ENCODE measurements at places on chromosomes 7 and 10.

DNA sequence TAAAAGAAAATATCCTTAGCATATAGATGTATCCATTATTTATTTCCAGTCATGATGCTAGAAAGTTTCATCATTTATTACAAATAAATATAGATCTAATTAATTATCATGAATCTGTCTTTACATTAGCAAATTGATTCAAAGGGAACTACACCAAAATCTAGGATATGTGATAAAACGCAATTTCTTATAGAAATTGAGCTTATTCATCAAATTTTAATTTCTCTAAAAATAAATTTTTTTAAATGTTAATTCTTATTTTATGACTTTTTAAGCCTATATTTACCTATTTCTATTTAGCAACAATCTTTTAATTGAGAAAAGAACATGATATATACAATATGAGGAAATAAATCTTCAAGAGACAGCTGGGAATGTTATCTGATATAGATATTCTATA lies 34.0 kb upstream of the ING3 start:
- DNase-seq, result no peak

GRCh38 chr7:83410989-83411591 lies 237.8 kb downstream of the SEMA3E start:
- DNase-seq, result no peak

- DNase-seq, result no peak
These were observed 147.1 kb downstream of the RNF216 start for GRCh38 chr7:5634107-5634950.

DNA sequence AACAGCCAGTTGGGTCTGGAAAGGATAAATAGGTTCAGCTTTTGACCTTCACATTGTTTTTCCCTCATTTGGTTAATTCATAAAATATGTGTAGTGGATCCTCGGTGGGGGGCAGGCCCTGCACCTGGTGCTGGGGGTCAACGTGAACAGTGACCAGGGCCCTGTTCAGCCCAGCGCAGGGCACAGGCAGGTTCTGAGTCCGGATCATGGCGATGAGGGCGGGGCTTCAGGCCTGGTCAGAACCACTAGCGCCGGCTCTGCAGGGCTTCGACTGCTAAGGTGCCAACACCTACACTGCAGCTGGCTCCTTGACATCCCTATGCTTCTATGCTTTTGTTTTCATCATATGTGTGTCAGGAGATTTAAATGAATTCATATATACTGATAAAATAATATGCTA lies 177.7 kb downstream of the CXCL12 start:
- no peak for DNase-seq

DNA sequence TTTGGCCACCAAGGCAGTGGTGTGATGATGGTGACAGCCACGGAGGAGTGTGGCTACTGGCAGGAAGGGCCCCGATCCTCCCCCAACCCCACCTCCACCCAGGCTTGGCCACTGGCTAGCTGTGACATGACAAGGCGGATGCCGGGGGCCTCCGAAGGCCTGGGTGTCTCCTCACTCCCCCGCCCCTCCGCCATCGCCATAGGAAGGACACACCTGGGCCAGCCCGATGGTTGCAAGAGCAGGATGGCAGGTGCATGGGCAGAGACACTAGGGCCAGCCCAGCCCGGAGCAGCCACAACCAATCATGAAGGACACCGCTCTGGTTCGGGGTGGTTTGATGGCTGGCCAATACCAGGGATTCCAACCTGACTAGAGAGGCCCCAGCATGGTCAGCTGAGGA lies 81.0 kb downstream of the PTPRN2 start:
- no peak for DNase-seq

DNA sequence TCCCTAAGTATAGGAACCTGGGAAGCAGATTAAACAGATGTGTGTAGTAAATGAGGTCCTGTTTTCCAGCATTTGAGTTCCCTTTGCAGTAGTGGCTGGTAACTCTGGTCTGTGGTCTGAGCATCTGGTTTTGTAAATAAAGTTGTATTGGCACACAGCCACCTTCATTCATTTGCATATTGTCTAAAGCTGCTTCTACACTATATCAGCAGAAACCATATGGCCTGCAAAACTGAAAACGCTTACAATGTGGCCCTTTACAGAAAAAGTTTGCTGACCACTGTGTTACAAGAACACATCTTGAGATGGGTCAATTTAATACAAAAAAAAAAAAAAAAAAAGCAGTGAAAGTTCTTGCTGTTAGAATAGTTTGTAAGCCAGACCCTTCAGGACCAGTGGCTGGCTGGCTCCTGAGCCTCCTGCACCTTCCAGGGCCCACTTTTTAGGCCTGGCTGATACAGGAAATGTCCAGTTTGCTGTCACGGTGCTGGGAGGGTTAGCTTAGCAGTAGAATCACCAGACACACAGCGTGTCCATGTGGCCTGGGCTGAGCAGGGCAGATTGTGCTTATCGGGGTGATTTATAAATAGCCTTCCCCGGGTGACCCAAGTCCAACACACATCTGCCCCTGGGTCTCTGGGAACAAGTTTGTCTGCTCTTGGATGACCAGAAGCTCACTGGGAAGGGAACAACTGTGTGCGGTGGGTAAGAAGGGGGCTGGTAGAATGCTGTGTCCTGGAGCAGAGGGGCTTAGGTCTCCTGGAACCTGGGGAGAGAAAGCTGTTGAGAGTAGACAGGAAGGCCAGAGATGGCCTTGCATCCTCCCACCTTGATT lies 1.4 kb downstream of the C10orf71 start:
- DNase-seq, result no peak

DNA sequence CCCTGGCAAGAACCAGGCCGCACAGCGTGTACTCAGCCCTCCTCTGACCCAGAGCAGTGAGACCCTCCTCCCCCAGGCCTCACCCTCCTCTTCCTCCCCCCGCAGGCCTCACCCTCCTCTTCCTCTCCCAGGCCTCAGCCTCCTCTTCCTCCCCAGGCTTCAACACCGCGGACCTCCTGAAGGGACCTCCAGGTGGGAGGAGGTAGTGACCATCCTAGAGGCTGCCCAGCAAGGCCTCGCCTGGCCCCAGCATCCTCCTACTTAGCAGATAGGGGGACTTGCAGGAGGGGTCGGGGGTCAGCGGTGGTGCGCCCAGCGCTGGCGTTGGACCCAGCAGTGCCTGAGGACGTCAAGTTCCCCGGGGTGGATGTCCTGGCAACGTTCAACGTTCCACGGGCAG lies 270.8 kb downstream of the ELFN1 start:
- no peak for DNase-seq
